ENCODE measurements at places on chromosomes 3 and 15. TPM values are rescaled to one million over a fixed set of nuclear protein-coding genes. Genes with fewer than 3 reads are reported as not detected.

Gene KIF15
- 24.2 TPM for polyA plus RNA-seq

Gene RASL12
- polyA plus RNA-seq, result 7.4 TPM

Gene SLC22A14
- polyA plus RNA-seq, result 0.89 TPM

Gene HGD
- polyA plus RNA-seq, result 72.3 TPM

Gene C15orf40
- polyA plus RNA-seq, result 28.3 TPM

Gene SST
- polyA plus RNA-seq, result 0.37 TPM

Gene MYO9A
- polyA plus RNA-seq, result 26.7 TPM

Gene FEZF2
- not detected for polyA plus RNA-seq

GRCh38 chr3:126982126-126982470 lies 817 bp upstream of the PLXNA1 start:
- no peak for DNase-seq

DNA sequence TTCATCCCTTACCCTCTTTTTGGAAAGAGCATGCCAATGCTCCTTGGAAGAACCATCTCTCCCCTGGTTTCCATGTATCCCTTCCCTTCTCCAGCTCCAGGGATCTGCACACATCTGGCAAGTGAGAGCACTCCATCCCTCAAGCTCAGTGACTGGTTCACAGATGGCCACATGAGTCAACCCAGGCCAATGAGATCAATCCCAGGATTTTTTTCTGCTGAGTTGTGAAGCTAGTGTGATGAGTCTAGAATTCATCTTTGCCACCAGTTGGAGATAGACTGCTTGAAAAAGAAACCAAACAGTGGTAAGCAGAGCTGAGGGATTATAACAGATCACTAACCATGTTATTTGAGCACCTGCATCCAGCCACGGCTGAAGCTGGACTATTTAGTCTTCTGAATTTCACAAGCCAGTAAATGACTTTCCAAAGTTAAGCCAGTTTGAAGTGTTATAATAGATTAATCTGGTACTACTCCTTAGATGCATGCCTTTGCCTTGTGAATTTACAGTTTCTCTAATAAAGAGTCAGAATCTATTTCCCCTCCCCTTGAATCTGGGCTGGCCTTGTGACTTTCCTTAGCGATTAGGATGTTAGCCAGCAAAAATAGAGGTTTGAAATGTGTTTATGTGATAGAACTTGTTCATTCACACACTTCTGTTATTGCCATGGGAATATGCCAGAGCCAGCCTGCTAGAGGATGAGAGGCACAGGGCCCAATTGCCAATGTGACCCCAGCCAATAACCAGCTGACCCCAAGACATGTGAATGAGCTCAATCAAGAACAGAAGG lies 159.8 kb downstream of the WNT5A start:
- DNase-seq, result no peak

DNA sequence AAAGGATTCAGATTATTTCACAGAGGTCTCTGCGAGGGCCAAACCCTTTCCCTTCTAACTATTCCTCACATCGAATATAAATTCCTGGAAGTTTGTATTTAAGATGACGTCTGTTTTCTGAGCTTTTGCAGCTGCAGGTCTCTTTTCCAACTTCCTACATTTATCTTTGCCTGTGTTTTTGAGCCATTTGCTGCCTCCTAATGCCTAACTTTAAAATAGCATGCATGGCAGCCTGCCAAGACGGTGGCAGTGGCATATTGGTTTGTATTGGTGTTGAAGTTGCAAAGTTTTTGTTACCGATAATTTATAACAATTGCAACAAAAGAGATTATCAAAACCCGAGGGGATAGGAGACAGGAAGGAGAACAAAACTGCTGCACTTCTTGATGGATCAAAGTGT lies 187.1 kb upstream of the DNAJC19 start:
- peak; percentile 38 for DNase-seq

DNA sequence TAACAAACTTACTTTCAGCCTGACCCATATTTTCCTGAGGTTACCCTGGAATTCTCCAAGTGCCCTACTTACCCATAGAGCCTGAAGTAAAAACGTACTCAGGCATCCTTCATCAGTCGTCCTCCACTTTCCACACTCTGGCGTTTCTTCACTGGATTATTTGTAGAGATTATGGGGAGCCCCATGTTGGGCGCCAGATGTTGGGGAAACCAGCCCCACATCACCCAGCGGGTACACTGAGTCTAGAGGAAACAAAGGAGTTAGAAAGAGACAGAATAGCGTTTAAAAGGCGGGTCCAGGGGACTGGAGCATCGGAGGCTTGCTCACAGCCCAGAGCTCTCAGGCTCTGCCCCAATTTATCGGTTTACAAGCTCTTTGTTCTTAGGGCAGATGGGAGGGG lies 9.7 kb upstream of the SLC28A2 start:
- DNase-seq, result no peak

GRCh38 chr15:87620393-87620792 lies 636.1 kb downstream of the NTRK3 start:
- no peak for DNase-seq

- DNase-seq, result no peak
Measured at GRCh38 chr3:79766496-79767193, 1.2 kb downstream of the ROBO1 start.

DNA sequence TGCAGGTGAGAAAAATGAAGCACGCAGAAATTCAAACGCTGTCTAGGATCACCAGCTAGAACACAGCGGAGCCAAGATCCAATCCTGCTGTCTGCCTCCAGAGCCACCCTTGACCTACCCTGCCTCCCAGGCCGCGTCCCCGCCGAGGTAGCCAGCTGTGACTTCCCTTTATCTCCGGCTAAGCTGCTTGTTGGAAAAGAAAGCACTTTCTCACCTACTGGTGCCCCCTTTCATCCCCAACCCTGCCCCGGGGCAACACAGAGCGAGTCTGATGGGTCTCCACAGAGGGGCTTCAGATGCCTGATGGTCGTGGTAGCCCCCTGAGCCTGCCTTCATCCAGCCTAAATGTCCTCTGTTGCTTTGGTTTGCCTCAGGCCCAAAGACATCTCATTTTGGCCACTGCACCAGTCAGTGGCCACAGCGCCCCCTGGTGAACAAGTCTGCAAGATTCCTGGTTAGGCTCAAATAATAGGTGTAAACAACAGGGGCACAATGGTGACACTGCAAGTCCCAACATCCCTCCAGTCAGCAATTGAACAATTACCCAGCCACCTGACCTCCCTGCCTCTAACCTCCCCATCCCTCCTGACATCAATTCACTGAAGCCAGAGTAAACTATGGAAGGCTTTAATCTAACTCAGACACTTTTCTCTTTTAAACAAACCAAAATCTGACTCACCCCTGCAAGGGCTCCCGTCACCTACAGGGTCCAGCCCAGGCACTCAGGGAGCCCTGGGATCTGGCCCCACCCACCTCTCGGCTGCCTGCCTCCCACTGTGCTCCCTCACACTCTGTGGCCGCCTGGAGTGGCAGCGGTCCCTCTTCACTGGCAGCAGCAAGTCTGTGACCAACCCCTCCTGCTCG lies 27.3 kb upstream of the BCL2L10 start:
- peak; percentile 50 for DNase-seq

- peak; percentile 32 for DNase-seq
Measured at GRCh38 chr3:39106851-39107387, 508 bp downstream of the GORASP1 start.

GRCh38 chr3:179072100-179072438 lies 460 bp upstream of the ZMAT3 start:
- no peak for DNase-seq

GRCh38 chr3:60085649-60086048 lies 1035.8 kb upstream of the CFAP20DC start:
- DNase-seq, result no peak

- no peak for DNase-seq
Measured at GRCh38 chr3:13234666-13235065, 161.4 kb upstream of the IQSEC1 start.
